ENCODE measurements at places on chromosomes 13 and 19.

GRCh38 chr13:68998056-68998455 lies 1109.6 kb upstream of the ATXN8OS start:
- no peak for DNase-seq

GRCh38 chr19:42349378-42350107 lies 24.1 kb downstream of the MEGF8 start:
- no peak for DNase-seq

GRCh38 chr19:57027360-57027759 lies 92.4 kb upstream of the USP29 start:
- DNase-seq: no peak

GRCh38 chr13:24074678-24075077 lies 85.8 kb upstream of the SPATA13 start:
- no peak for DNase-seq
